Activated B cell treated with CpG ODN at 0.5 μM for 24 hours (primary cell): ENCODE measurements at places on chromosomes 5 and 9.

- DNase-seq, result no peak
These were observed 15.0 kb upstream of the HSPB3 start for GRCh38 chr5:54440456-54440893.

DNA sequence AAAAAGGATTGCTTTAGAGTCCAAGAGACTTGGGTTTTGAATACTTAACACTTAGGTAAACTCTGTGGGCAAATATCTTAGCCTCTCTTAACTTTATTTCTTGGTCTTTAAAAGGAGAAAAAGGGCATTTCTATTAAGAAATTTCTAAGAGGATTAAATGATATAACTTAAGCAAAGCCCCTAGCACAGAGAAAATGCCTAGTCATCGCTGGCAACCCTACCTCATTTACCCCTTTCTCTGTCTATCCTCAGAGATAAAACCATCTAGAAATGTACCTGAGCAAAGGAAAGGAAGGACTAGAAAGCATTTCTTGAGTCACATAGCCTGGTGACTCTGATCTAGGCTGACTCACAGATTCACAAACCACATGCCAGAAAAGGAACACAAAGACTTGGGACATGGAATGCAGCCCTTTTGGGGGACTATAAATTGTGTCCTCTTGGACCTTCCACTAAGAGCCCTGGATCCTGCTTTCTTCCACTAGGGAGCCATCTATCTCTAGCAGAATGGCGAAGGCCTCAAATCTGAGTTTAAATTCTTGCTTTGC, 120.6 kb downstream of the FOXD1 start:
- DNase-seq, result no peak

- DNase-seq, result no peak
These were observed 144.6 kb upstream of the PPP1R26 start for GRCh38 chr9:135334953-135335460.

GRCh38 chr5:136768457-136768856, 403.1 kb upstream of the TRPC7 start:
- no peak for DNase-seq

GRCh38 chr5:112006721-112007120, 249.7 kb upstream of the NREP start:
- no peak for DNase-seq

DNA sequence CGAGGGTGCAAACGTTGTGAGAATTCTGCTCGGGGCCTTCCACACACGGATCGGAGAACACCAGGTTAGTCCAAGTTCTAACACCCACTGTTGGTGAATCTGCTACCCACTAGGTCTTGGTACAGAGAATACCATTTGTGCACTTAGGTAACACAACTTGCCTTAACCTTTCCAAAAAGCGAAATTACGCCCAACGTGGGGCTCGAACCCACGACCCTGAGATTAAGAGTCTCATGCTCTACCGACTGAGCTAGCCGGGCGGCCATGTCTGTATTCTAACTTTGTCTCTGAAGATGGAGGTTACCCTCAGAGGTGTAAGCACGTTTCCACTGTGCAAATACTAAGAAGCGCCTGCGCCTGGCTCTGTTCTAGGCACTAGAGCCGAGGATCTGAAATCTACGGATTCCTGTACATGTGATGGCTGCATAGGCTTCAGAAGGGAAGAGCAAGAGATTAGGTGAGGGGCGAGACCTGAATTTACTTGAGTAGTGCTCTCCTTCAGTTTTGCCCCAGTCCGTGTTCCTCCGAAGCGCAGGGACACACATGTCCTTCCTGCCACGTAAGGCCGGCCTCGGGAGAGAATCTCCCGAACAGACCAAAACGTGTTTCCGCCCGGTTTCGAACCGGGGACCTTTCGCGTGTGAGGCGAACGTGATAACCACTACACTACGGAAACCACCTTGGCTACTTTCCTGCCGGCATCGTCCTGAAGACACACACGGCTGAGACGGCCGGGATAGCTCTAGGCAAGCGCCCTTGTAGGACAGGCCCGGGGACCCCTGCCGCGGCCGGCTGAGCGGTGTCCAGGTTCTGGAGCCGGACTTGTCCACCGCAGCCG, 1.1 kb upstream of the TRIM41 start:
- peak; percentile 98 for DNase-seq

DNA sequence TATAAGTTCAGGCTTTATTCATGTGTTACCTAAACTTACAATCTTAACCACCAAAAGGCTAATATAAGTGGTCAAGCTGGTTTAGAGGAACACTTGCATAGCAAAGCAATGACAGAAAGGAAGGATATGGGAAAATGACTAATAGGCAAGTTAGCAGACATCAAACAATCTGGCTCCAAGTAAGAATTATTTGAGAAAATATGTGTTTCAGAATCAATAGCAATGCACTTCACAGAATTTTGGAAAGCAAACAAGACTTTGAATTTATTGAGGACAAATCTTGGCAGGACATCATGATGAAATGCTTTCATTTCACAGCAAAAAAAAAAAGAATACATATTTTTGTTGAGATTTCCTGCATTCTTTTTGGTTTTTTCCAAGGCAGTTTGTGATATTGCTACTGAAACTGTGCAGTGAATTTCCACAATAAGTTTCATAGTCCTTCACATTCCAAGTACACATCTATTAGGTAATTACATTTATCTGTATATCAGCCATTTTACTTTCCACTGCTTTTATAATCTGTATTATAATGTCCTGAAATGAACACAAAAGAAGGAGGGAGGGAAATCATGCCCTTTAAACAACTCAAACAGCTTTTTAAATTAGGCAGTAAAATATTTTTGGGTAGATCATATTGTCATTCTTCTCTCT, 417.9 kb downstream of the NR2F1-AS1 start:
- DNase-seq, result no peak

GRCh38 chr5:13944560-13945199, at the start of gene DNAH5:
Gene DNAH5, minus strand, starts transcription at chr5:13944688. Its CDS starts 250 bp downstream, at chr5:13944438.
- DNase-seq, result no peak

DNA sequence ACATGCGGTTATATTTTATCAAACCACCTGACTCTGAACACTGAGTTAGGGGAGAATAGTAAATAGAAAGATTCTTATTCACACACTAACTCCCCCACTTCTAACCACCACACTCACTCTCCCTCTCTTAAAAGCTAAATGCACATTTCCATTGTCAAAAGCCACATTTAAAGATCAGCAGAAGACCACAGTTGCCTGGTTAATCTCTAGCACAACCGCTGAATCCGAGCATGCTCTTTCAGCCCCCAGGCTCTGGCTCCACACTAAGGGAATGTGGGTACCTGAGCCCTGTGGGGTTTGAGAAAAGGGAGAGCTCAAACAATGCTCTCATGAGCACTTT, 35.7 kb downstream of the PFDN1 start:
- DNase-seq, result no peak

GRCh38 chr5:65197531-65198455, 283.9 kb downstream of the ADAMTS6 start:
- no peak for DNase-seq

DNA sequence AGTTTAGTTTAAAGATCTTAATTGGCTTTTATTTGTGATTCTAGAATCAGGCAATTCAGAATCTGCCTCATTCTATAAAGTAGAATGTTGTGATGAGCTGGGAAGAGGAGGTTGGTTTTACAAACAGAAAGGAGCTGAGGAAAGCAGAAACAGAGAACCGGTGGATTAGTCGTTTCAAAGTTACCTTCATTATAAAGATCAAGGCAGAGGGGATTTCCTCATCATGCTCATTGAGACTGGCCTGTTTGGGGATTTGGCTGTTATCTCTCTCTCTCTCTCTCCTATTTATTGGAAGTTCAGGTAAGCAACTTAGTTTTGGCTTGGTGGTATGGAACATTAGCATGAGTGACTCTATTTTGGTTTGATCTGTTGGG, 134.0 kb downstream of the GCNT1 start:
- DNase-seq, result no peak

DNA sequence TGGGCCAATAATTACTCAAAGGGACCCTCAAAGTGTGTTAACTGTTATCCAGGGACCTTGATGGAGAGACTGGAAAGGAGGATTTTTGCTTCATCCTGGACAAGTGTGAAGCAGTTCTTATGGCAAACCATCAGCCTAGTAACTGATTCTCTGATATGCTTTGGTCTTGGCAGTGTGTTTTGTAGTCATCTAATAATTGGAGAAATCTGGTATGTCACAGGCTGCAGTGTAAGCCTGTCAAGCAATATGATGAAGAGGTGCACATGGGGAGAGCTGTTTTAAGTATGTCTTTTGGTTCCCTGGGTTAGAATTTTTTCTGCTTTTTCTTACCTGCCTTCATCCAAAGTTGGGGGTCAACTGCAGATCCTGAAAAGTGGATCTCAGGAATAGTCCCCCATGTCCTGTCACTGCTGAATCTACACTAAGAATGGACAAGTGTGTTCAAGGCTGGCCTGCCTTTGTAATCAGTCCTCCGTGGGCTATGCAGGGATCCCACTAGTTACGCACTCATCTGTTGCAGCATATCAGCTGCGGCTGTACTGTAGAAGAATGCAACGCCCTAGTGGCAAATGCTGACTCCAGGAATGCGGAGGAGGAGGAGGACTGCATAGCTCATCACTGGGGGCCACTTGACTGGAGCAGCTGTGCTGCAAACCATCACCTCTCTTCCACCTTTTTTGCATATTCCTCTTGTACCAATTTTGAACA, 1.9 kb downstream of the SPTAN1 start:
- DNase-seq, result no peak

GRCh38 chr9:78296201-78296892, 578 bp upstream of the PSAT1 start:
- peak; percentile 20 for DNase-seq

DNA sequence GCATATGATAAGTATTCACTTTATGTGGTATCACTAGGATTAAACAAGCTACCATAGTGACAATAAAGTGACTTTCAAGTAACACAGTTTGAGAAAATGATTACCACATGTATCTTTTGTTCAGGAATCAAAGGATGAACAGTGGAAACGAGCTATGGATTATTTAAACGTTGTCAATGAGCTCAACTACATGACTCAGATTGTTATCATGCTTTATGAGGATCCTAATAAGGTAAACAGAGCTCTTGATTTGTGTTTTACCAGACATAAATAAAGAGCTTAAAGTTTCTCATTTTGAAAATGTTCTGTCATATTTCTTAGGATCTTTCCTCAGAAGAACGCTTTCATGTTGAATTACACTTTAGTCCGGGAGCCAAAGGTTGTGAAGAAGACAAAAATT, 57.4 kb downstream of the PPIP5K2 start:
- DNase-seq, result no peak

GRCh38 chr5:83377131-83377865, 94.2 kb upstream of the VCAN start:
- no peak for DNase-seq

- no peak for DNase-seq
These were observed 2.8 kb downstream of the ZNF608 start for GRCh38 chr5:124743602-124744169.

GRCh38 chr9:86940774-86941173, 6.5 kb downstream of the GAS1 start:
- no peak for DNase-seq

DNA sequence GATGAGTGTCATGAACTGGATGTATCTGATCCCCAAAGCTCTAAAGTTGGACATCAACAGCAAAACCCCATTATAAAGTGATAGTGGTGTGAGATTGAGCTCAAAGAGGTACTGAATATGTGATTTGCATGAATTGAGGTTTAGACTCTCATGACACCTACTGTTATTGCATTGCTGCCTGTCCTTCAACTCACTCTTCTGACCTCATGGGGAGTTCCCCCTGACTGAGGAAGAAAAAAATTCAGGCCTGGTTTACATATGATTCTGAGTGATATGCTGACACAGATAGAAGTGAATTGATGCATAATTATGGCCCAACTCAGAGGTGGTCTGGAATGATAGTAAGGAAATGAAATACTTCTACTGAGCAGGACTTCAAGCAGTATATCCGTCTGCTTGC, 76.2 kb upstream of the CHD1 start:
- DNase-seq, result no peak

- no peak for DNase-seq
These were observed 24.9 kb upstream of the FSTL4 start for GRCh38 chr5:133637206-133637605.

DNA sequence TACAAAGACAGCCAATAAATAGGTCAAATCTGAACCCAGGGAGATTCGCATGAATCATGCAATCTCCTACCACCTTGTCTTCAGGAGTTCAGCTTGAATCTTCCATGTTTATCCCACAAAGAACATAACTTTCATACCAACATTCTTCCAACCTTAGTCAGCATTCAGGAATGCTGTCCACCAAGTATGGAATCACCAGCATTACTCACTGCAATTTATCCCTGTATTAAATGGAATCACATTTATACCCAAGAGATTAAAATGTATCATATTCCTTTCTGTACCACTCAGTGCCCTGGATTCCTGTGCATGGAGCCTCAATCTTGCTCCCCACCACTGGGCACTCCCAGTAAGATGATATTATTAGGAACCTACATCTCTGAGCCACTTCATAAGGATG, 162.6 kb downstream of the GLIS3 start:
- no peak for DNase-seq
